ENCODE measurements at places on chromosomes 1 and 21. TPM values are rescaled to one million over a fixed set of nuclear protein-coding genes. Genes with fewer than 3 reads are reported as not detected.

The RAB7B gene
- total RNA-seq, result not detected

The ABCA4 gene
- total RNA-seq, result not detected

The IL12RB2 gene
- total RNA-seq, result 0.88 TPM

The TP73 gene
- total RNA-seq, result 2.1 TPM

DNA sequence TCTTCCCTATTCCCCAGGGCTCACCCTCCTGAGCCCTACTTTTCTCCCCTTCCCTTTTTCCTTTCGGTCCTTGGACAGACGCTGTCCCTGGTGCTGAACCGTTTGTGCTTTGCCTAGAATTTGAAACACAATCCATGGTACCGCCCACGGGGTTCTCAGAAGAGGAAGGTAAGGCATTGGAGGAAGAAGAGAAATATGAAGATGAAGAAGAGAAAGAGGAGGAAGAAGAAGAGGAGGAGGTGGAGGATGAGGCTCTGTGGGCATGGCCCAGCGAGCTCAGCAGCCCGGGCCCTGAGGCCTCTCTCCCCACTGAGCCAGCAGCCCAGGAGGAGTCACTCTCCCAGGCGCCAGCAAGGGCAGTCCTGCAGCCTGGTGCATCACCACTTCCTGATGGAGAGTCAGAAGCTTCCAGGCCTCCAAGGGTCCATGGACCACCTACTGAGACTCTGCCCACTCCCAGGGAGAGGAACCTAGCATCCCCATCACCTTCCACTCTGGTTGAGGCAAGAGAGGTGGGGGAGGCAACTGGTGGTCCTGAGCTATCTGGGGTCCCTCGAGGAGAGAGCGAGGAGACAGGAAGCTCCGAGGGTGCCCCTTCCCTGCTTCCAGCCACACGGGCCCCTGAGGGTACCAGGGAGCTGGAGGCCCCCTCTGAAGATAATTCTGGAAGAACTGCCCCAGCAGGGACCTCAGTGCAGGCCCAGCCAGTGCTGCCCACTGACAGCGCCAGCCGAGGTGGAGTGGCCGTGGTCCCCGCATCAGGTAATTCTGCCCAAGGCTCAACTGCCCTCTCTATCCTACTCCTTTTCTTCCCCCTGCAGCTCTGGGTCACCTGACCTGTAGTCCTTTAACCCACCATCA lies 10.4 kb downstream of the BCAN start:
- no peak for DNase-seq

DNA sequence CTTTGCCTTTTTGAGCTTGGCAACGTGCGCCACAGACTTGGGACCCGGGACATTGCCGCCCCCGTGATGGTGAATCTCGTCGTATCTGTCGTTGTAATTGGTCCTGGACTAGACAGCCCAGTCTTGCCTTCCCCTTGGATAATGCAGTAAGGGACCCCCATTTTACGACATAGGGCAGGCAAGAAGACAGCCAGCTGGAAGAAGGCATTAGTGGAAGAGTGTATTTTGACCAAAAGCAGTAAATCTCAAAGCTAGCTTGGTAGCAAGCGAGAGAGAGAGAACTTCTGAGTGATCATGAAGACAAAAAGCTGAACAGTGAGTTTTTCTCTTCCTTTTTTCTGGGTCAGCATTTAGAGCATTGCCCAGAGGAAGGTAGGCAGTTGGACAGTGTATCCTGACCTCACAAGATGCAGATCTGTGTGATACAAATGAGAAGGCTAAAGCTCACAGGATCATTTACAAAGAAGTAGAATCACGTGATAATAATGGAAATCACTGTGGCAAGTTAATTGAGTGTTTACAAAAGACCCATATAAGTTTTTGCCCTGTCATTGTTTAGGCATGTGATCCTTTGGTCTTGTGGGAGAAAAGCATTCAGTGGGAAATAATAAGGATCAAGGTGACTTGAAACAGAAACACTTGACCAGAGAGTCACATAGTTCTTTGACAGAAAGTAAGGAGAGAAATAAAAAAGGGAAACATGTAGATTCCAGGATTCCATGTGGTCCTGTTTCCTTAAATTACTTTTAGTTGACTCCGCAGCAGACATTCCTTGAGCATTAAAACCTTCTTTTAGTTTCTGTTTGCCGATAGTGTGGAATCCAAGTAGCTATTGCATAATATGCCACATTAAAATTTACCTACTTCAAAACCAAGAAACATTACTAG lies 66.3 kb downstream of the CNST start:
- DNase-seq, result no peak

DNA sequence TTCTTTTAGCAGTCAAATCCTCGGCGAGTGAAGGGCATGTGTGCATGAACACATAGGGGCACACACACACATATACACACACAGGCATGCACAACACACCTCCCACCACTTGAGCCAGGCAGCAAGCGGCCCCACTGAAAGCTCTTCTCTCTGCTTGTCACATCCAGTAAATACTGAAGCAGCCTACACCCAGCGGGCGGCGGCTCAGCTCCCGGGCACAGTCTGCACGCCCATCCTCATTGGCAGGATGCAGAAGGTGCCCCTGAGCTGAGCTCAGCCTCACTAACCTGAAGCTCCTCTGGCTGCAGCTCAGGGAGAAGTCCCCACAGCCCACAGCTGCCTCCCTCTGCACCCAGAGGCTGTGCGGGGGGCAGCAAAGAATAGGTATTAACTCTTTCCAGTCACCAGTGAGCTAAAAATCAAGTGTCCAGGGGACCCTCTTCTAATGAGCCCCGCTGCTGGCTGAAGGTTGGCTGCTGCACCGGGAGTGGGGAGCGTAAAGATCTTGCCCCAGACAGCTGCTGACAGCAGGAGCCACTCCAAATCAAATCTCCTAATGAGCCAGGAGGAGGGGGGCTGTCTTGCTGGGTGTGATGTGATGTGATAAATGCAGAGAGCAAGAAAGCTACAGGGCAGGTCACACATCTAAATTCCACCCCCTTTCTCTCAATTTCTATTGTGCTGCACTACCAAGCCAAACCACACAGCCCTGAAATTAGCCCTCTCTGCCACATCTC lies 12.5 kb downstream of the RGS8 start:
- no peak for DNase-seq

DNA sequence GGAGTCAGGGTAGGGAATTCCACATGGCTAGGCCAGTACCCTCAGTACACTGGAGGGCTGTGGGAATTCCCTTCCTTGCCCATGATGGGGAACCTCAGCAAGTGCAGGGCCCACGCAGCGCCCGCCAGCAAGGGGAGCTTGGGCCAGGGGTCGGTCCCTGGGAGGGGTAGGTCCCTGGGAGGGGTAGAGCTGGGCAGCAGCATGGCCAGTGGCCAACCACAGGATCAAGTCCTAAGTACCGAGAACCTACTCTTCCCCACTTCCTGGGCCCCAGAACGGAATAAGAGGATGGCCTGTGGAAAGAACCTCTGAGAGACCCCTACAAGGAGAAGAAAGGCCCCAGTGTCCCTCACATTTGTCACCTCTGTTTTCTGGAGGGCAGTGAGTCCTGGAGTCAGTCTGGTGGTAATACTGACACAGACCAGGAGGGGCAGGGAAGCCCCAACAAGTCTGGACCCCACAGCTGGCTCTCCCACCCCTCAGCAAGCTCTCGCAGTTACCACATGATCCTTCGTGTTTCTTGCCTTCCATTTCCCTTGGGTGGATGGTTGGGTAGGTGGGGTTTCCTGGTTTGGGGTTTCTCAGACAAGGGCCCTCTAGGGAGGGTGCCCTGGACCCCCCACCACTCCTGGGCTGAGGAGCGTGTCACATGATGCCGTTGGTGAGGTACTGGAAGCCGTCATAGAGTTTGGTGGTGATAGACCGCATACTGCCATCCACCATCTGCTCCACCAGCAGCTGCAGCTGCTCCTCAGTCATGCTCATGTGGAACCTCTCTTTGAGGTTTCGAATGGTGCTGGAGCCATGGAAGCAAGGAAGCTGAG lies 10.3 kb downstream of the ZNF687 start:
- no peak for DNase-seq

DNA sequence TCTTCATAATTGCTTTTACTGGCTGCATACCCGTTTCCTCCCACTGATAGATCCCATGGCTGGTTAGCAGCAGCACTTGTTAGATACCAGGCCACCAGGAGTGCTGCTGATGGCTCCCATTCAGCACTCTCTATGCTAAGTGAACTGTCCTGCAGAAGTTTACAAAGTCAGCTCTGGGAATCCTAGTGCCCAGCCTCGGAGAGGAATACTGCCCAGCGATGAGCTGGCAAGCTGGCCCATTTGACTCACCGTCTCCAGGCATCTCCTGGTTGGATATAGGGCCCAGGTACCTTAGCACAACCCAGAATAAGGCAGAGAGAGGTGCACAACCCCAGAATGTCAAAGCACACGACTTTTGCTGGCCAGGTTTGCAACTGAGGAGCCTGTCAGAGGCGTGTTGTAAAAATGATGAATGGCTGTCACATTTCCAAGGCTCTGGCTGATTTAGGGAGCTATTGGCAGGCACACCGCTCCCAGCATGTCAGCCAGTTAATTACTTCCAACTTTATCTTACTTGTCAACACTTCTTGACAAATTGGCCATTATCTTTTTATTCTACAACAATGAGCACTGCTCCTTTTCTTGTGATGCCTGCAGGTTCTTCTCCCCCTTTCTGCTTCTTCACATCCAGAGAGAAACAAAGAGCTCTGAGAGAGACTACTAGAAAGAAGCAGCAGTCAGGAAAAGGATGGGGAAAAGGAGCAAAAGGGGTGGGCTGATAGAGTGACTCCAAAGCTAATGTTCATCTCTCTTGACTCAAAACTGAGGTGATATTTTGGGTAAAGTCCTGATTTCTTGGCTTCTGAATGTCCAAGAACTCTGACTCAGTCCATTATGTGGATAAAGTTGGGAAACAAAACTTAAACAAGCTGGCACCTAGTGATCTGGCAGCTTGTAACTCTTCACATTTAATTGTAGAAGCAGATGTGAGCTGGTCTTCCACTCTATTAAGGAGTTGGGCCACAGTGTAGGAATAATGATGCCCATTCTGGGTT lies 10.8 kb upstream of the ANGPTL7 start:
- no peak for DNase-seq

DNA sequence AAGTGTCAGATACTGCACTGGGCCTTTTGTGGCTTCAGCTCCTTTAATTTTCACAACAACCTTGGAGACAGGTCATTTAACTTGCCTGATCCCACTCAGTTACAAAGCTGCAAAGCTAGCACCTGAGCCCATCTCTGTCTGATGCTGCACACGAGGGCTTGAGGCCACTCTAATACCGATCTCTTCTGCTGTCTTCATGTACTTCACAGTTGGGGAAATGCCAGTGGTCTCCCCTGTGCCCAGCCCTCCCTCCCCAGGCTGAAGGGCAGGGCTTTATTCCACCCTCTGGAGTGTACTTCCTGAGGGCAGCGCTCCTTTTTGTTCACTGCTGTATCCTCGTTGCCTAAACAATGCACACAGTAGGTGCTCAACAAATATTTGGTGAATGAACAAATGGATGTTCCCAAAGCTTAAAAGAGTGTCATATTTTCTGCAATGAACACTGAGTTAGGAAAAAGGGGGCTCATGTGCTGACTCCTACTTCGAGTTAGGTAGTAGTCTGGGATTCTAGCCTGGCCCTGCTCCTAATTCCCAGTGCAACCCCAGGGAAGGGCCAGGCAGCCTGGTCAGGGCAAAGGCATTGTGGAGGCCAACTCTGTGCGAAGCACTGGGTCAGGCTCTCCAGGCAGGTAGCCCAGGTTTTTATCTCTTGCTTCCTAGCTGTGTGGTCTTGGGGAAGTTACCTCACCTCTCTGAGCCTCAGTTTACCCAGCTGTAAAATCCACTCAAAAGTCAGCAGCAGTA lies 1.1 kb downstream of the TMCO4 start:
- DNase-seq, result no peak

DNA sequence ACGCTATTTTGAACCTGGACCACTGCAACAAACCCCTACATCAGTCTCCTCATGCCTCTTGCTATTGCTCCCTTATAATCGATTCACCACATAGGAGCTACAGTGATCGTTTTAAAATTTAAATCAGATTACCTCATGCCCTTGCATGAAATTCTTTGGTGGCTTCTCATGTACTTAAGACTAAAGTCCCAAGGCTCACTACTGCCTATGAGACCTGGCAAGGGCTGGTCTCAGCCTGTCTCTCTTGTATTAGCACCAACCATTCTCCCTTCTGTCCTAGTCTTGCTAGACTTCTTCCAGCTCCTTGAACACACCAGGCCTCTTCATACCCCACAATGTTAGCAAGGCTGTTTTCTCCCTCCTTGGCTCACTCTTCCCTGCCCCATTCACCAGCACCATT lies 6.5 kb upstream of the GNPAT start:
- no peak for DNase-seq

DNA sequence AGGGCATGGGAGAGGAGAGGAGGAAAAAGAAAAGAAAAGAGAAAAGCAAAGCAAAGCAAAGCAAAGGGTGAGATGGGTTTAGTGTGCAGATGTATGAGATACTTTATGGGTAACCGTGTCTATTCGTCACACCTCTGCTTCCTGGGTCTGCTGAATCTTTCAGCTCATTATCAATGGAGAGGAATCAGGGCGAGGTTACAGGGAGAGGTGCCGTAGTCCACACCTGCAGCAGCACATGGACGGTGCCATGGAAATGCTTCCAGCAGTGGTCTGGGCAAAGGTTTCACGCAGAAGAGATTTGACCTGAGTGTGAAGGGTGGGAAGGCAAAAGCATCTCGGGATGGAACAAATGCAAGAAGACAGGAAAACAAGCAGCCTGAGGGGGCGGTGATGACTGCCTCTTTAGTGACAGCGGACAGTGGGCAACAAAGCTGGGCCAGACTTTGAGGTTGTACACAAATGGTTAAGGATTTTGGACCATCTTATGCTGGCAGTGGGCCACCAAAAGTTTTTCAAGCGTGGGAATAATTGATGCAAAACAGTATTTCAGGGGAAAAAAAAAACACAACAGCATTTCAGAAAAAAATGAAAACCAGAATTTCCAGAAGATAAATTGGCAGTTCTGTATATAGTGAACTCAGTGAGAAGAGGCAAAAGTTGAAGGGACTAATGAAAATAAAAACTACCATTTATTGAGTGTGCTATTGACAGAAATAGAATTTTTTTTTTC lies 19.5 kb upstream of the SRP9 start:
- no peak for DNase-seq

- no peak for DNase-seq
Measured at GRCh38 chr1:224488806-224489499, 54.4 kb upstream of the WDR26 start.

GRCh38 chr1:50930965-50931737 lies 28.9 kb downstream of the FAF1 start:
- no peak for DNase-seq

- DNase-seq, result no peak
Measured at GRCh38 chr21:15928686-15929425, 199.1 kb downstream of the USP25 start.

DNA sequence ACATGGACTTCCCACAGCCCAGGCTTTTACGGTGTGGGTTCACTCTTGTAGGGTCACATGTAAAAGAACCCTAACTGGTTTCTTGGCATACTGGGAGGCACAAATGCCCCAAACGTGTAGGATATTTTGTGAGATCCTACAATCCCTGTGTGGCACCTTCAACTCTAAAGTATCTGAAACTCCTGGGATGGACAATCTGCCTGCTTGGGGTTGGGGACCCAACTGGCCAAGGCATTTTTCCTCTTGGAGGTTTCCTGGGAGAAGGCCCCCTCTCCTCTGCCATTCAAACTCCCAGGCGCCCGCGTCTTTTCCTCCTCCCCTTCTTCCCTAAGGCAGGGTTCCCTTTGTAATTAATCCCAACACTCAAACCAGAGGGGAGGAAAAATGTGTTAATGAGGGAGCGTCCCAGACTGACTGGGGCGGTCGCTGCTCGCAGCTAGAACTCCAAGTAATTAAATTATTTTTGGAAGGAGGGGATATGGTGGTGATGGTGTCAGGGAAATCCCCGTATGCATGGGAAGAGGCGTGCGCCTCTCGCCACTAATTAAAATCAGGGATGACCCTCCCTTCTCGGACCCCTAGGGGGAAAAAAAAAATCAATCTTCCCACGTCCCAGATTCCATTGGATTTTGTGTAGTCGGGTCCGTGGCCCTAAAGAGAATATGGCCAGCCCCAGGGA lies 681 bp upstream of the VANGL2 start:
- no peak for DNase-seq

- no peak for DNase-seq
Measured at GRCh38 chr1:24765308-24765988, 20.2 kb downstream of the CLIC4 start.
